ACHN (cell line): ENCODE measurements at places on chromosomes 3 and 15.
A peak's percentile ranks its signal among the peaks of the same experiment; 100 is the strongest.

GRCh38 chr3:154135511-154136173 lies 14.5 kb downstream of the ARHGEF26 start:
- no peak for DNase-seq

GRCh38 chr3:184713521-184713920 lies 1.7 kb upstream of the MAGEF1 start:
- no peak for DNase-seq

DNA sequence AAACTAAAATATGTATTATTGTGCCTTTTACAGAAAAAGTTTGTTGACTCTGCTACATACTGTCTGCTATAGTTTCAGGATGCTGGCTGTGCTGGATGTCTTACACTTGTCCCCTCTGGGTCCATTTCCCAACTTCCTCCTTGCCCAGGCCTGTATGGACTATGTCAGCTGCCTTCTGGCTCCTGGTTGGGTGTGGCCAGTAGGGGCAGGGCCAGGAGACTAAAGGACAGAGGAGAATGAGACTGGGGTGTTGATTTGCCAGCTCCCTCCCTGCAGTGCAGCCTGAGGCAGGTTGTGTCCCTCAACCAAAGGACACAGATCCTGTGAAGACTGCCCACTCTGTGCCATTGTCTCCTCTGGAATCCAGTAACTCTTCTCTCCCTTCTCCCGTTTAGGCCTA lies 90.6 kb upstream of the UBE2E2 start:
- no peak for DNase-seq

DNA sequence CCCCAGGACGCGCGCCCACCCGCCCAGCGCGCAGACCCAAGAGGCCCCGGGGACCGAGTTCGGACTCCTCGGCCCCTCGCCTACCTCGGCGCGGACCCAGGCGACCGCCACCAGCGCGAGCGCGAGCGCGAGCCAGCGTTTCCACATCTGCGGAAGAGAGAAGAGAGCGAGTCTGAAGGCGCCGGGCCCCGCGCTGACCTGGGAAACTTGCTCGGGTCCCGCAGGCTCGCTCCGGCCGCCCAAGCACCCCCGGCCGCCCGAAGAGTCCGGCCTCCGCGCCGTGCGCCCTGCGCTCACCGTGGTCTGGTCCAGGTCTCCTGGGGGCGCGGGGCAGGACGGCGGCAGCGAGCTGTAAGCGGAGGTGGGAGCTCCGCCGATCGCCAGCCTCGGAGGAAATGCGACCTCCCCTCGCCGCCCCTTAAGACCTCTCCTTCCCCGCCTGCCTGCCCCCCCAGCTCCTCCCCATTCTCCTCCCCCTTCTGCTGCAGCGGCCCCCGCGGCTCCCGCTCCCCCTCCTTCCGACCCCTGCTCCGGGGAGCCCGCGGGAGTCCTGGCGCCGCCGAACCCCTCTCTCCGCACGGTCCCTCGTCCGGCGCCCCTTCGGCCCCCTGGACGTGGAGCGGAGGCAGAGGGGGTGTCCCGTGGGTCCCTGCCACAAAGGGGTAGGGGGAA lies at the start of gene FSTL1:
Gene FSTL1, minus strand, starts transcription at position 393 of the 672 bp plus-strand sequence. Its CDS starts 246 bp downstream, at position 147.
- DNase-seq: peak; percentile 39

GRCh38 chr3:134242649-134243617 lies 7.7 kb downstream of the RYK start:
- peak; percentile 24 for DNase-seq

GRCh38 chr3:186879781-186880180 lies 37.3 kb downstream of the ADIPOQ start:
- DNase-seq: no peak

DNA sequence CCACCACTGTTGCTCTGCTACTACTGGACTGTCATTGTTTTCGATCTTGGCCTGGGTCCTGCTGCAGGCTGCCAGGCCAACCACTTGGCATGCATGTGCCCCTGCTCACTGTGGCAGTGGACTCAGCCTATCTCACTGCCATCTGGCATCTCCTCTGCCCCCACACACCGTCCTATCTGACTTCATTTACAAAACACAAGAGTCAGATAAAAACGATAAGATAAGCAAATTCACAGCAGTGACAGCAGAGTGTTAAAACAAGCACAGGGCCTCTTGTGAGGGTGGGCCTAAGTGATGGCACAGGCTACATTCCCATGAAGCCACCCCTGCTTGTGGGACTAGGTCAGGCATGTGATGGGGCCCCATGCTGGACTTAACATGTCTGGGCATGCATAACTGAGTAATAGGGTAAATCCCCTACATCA lies 68.1 kb downstream of the CRYGS start:
- no peak for DNase-seq

GRCh38 chr15:41416128-41416741 lies 660 bp upstream of the RTF1 start:
- DNase-seq: no peak

DNA sequence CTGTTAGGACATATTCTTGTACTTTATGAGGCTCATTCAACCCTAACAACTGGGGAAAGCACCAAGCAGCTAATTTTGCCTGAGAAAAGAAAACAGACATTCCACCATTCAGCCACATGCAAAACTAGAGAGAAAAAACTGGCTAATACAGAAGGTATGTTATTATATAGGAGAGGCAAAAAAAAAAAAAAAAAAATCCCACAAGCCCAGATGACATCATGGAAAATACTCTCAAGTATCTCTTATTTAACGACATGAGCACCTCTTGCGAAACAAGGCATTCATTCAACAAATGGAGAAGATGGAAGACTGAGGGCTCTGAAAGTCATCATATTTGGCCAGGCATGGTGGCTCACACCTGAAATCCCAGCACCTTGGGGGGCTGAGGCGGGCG lies 61.5 kb downstream of the PRICKLE2 start:
- peak; percentile 4 for DNase-seq

DNA sequence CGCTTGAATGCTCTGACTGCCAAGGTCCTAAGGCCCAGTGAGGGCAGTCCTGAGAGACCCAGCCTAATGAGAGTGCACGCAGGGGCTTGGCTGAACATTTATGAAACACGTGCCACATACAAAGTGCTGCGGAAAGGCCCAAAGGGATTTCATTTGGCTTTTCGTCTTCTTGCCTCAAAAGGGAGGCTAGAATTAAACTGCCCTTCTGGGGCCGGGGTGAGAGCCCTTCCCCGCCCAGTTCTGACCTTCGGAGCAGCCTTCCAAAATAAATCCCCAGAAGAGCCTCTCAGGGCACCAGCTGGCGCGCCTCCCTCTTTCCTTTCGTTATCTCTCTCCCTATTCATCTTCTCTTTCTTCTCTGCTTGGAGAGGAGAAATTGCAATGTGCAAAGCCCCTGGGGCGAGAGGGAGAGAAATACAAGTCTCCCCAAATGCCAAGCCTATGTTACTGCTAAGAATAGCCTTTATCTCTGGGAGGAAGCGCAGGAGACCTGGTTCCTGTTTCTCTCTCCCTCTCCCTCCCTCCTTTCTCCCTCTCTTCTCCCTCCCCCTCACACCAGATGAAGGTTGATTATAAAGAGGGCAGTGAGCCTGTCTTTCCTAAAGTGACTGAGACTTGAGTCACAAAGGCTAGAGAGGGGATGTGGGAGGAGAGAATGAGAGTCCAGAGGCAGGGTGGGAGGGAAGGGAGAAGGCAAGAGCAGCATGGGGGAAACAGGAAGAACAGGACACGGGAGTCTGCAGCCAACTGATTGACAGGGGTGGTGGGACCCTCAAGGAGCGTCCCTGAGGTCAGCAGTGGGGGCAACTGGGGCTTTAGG lies 36.7 kb upstream of the NDUFB4 start:
- peak; percentile 69 for DNase-seq

DNA sequence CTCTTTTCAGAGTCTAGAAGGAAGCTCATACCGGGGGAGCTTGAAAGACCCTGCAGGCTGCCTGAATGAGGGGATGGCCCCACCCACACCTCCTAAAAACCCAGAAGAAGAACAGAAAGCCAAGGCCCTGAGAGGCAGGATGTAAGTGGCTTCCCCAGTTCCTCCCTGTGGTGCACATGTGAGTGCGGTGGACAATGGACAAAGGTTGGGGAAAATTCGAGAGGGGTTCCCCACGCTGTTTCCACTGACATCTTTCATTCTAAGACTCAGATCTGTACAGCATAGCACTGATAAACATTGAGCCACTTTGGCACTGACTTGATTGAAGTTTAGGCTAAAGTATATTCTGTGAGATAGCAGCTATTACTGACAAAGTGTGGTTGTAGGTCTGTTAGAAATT lies 79.5 kb upstream of the UMPS start:
- no peak for DNase-seq

DNA sequence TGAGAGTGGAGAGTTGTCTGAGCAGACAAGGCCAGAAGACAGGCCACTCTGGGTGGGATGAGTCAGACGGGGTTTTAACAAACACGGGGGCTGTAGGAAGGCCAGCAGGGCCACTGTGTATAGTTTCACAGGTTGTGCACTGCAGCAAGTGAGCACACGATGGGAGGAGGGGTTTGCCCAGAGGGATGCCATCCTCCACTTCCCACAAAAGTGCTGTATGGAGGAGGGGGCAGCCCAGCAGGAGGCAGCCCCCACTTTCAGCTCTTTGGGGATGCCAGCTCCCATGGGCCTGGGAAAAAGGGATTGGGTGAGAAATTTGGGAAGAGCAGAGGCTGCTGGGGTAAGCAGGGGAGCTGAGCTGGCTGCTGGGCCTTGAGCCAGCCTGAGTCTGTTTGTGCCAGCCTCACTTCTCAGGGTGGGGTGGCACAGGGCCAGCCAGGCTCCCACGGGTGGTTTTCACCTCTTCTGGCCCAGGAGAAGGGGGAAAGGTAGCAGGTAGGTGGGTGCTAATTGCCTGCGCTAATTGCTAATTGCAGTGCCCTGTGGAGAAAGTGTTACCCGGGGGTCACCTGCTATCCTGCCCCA lies 6.7 kb downstream of the ZBTB47 start:
- no peak for DNase-seq

DNA sequence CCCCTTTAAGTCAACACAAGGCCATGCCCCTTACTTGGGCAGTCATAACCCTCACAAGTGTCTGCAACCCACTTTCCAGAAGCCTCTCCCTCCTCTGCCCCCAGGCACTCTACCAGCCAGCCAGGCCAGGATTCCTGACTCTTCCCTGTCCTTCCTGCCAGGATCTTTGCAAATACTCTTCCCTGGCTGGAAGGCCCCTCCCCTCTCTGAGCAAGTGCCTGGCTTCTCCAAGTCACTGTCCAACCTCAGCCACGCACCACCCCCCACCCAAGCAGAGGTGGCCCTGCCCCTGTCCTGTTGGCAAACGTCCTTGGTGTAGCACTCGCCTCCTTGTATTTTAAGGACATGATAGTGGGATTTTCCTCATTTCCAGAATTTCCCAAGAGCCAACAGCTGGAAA lies 54.7 kb upstream of the USP3 start:
- no peak for DNase-seq

GRCh38 chr3:186722457-186722856 lies 5.3 kb downstream of the KNG1 start:
- DNase-seq: peak; percentile 11

GRCh38 chr3:134860141-134860540 lies 65.1 kb downstream of the EPHB1 start:
- no peak for DNase-seq

DNA sequence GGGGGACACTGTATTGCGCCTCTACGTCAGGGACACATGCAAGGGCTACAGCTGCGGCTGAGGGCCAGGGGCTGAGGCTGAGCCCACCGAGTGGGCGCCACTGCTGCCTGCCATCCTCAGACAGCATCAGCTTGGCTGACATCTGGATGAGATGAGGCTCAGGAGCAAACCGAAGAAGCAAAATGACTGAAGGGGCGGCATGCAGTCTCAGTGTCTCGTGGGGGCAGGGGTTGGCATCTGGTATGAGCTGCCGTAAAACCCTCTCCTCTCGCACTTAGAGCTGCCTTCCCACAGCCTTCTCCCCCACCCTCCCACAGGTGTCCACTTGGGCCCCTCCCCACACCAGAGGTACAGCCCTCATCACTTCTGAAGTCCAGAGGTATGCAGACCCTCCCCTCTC lies 24.2 kb upstream of the CMTM7 start:
- no peak for DNase-seq

DNA sequence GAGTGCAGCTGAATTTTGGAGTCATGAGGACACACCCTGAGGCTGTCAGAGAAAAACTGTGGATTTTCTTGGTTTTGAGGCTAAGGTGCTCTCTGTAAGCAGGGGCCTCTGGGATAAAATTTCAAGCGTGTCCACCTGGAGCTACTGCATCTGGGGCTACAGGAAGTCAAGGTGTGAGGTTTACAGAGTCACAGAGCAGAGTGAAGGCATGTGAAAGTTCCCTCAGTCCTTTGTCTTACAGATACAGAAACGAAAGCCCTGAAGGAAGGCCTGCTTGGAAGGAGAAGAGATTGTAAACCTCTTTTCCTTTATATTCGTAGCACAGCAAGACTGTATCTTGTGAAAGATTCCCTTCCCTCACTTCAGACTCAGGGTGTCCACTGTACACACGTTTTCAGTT lies 138.6 kb downstream of the OPA1 start:
- DNase-seq: no peak

- DNase-seq: no peak
Measured at GRCh38 chr3:25297667-25298585, 130.1 kb upstream of the RARB start.

GRCh38 chr3:134477938-134478337 lies 7.8 kb downstream of the ANAPC13 start:
- DNase-seq: peak; percentile 55

GRCh38 chr3:156518726-156519125 lies 36.2 kb downstream of the SSR3 start:
- no peak for DNase-seq

DNA sequence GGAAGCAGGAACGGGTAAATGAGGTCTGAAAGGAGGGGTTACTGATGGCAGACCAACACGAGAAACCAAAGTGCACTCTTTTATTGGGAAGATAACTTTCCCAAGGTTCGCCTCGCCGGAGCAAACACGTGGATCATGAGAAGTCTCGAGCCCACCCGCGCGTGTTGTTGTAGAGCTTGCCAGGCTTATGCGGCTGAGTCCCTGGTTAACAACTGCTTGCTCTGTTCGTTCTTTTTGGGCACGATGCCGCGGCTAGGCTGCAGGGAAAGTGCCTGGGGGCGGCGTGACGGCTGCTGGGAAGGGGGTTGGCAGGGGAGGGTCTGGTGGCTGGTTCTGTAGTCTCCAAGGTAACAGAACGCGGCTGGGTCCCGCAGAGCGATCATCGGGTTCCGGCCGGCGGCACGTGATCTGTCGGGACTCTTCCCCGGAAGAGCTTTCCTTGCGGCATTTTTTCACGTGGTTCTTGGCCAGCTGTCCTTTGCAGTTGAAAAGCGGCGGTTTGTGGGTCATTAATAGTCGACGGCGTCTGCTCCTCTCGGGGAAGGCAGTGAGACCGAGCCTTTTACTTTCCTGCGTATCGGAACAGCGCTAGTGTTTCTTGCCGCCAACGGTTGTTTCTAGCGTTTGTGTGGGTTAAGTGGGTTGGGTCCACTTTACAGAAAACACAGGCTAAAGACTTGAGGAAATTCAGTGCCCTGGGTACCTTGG lies 1.5 kb downstream of the MGA start:
- peak; percentile 82 for DNase-seq

DNA sequence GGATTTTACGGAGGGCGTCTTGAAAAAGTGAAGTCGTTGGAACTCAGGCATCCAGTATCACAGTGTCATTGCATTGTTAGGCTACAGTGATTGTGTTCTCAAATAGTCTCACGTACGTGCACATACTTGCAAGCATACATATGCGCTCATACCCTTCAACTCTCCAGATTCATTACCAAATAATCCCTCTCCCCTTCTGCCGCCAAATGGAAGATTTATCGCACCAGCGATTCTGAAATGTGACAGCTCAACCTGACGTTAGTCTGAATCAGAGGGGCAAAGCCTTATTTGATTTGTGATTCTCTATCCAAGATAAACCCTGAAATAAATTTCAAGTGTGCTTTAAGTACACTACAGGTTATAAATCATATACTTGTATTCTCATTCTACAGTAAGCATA lies 119.4 kb downstream of the GADL1 start:
- DNase-seq: peak; percentile 38
